ENCODE measurements at places on chromosomes 7 and 10.
A peak's percentile ranks its signal among the peaks of the same experiment; 100 is the strongest.

DNA sequence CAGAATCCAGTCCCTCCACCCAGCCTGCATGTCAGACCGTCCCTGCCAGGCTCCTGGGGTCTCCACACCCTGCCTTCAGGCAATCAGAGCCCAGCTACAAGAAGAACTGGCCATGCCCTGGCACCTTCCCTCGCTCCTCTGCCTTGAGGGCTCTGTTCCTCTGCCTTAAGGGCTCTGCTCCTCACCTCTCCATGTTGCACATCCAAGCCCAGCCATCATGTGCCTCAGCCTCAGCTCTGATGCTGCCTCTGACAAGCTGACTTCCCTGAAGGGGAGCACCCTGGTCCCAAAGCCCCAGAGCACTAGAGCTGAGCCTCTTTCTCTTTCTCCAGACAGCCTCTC lies 50.3 kb upstream of the ANTXRL start:
- no peak for DNase-seq

DNA sequence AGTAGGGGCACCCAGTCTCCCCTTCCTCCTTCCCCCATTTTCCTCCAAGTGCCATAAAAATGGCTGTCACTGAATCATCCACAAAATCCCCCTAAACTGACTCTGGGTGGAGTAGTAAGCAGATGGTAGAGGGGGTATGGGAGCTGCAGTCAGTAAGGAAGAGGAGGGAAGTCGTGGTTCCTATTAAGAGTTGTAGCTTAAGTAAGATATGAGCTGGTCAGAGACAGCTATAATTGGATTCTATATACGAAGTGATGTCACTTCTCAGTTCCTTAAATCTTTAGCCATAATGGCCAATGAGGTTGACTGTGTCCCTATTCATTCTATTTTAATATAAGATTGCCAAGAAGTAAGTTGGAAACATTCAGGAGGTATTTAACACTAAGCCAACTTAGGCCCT lies 131.7 kb downstream of the SLC16A9 start:
- DNase-seq = no peak

DNA sequence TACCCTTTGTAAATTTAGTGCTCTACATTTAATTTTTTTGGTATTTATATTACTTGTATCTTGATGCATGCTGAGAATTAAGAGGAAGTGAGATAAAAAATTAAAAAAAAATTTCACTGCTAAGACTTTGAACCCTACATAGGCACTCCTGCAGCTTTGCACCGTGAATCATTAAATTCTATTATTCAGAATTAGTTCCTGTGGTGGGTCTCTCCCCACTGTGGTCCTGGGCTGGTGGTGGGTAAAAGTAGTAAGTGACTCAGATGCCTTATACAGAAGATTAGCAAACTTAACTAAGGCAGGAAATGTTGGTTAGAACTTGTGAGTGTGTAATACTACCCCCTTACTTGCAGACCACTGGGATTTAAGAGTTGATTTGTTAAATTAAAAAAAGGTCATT lies 72.6 kb downstream of the AP3M1 start:
- DNase-seq = no peak

GRCh38 chr10:130333185-130333584 lies 197.0 kb downstream of the GLRX3 start:
- no peak for DNase-seq

- no peak for DNase-seq
Measured at GRCh38 chr7:85287106-85287825, 100.4 kb upstream of the SEMA3D start.

GRCh38 chr7:23863209-23863787 lies 153.3 kb downstream of the STK31 start:
- DNase-seq = peak; percentile 13

GRCh38 chr10:128865436-128866195 lies 601.4 kb upstream of the MGMT start:
- peak; percentile 42 for DNase-seq

DNA sequence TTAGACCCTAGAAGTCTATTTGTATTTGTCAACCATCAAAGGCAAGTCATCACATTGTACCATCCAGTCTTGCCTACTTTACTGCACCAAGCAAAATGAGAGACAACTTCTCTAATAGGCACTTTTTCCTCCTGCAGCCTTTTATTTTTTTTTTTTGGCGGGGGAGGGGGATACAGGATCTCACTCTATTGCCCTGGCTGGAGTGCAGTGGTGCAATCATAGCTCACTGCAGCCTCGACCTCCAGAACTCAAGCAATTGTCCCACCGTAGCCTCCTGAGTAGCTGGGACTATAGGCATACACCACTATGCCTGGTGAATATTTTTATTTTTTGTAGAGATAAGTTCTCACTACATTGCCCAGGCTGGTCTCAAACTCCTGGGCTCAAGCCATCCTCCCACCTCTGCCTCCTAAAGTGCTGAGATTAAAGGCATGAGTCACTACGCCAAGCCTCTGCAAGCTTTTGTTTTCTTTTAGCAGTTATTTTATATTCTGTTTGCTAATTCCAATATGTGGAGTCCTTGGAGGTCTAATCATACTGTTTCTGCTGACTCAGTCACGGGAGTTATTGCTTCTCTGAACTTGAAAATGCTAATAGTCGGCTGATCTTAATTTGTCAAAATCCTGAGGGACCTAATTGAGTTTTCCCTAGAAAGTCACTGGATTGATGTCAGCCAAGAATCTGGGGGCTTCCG lies 14.2 kb downstream of the KPNA7 start:
- no peak for DNase-seq

GRCh38 chr10:101720606-101721230 lies 25.7 kb upstream of the FBXW4 start:
- no peak for DNase-seq

DNA sequence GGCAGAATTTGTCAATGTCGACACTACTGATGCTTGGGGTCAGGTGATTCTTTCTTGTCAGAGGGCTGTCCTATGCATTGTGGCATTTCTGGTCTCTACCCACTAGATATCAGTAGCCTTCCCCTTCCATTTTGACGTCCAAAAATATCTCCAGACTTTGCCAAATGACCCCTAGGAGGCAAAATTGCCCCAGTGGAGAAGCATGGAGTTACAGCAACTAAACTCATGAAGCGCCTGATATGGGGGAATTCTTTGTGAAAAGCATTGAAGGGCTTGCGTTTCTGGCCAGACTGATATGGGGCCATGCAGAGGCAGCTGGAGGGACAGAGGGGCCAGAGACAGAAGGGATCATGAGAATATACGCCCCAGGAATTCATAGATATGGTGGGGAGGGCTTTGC lies 43.6 kb downstream of the ADRB1 start:
- DNase-seq = no peak

DNA sequence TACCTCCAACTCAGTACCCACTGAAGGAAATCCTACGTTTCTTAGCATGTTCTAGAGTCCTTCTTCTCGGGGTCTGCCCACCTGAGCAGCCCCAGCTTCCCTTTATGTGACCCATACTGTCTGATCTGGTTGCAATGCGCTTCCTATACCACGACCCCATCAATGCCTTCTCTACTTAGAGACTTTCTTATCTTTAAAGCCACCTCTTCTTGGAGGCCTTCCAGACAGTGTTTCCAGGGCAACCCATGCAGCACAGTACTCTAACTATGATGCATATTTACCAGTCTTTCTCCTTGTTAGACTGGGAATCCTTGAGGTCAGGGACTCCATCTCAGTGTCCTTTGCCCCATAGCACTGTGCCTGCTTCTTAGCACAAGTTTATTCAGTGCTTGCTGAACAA lies 54.5 kb upstream of the SLF2 start:
- no peak for DNase-seq

DNA sequence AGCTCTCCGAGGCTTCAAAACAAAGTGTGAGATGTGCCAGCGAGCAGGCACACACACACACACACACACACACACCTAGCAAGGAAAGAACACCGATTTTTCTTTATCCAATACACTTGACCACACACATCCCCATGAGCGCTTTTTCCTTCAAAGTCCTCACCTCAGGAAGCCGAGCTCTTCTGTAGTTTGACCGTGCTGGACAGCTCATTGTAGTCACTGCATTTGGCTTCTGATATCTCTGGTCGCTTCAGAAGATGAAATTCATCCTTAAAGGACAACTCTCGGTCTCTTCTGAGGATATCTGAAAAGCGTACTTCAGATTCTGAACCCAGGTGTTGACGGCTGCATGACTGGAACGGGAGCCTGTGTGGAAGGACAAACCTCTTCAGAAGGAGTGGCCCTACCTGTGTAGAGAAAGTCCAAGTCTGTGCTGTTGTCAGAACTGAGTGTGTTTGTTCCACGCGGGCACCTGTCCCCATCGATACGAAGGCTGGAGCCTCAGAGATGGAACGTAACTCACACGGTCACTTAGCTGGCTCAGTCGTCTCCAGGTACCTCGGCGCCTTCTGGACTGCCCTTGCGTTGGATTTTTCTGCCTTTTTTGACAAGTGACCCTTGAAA lies 28.1 kb upstream of the SHH start:
- DNase-seq = no peak

- DNase-seq = no peak
Measured at GRCh38 chr10:48511066-48511874, 93.6 kb downstream of the ARHGAP22 start.

GRCh38 chr10:71527135-71527534 lies 130.4 kb downstream of the CDH23 start:
- DNase-seq = peak; percentile 89

DNA sequence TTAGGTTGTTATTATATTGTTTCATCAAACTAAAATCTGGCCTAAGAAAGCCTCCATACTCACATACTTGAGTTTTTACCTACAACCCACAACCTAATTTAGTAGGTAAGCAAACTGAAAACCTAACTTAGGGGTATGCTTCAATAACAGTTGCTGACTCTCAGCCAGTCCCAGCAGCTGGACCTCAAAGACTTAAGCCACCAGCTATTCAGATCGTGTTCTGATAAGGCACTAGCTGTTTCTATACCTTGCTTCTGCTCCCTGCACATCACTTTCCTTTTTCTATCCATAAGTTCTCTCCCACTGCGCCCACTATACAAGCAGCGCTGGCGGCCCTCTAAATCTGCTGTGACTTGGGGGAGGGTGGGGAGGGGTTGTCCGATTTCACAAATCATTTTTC lies 42.3 kb downstream of the SUGCT start:
- DNase-seq = no peak

DNA sequence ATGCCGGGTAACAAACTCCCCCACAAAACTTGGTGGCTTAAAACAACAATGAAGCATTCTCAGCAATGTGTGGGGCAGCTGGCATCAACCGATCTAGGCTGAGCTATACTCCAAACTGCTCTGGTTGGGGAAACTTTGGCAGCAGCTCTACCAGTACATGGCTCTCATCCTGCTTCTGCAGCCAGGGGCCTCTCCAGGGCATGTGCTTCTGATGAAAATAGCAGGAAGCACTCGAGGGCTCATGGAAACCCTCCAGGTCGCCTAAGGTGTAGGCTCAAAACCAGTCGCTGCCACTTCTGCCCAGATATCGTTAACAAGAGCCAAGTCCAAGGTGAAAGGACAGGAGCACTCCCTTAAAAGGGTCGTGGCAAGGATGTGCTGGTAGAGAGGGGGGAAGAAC lies 134.1 kb downstream of the TEX36 start:
- DNase-seq = no peak

DNA sequence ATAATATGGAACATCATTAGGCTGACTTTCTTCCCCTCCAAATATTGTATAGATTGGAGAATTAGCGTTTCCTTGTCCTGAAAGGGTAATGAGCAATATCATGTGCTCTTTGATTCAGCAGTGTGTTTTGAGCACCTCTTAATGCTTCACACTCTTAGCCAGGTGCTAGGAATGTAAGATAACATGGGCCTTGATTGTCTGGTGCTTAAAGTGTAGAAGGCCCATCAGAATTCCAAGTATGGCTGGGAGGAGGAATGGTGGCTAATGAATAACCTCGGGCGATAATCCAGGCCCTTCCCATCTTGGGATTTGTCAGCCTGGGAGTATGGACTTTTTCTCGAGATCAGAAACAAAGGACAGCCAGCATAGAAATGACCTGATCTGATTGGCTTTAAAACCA lies 8.6 kb downstream of the TSPAN13 start:
- no peak for DNase-seq

GRCh38 chr10:116286626-116287200 lies 13.7 kb upstream of the GFRA1 start:
- no peak for DNase-seq

DNA sequence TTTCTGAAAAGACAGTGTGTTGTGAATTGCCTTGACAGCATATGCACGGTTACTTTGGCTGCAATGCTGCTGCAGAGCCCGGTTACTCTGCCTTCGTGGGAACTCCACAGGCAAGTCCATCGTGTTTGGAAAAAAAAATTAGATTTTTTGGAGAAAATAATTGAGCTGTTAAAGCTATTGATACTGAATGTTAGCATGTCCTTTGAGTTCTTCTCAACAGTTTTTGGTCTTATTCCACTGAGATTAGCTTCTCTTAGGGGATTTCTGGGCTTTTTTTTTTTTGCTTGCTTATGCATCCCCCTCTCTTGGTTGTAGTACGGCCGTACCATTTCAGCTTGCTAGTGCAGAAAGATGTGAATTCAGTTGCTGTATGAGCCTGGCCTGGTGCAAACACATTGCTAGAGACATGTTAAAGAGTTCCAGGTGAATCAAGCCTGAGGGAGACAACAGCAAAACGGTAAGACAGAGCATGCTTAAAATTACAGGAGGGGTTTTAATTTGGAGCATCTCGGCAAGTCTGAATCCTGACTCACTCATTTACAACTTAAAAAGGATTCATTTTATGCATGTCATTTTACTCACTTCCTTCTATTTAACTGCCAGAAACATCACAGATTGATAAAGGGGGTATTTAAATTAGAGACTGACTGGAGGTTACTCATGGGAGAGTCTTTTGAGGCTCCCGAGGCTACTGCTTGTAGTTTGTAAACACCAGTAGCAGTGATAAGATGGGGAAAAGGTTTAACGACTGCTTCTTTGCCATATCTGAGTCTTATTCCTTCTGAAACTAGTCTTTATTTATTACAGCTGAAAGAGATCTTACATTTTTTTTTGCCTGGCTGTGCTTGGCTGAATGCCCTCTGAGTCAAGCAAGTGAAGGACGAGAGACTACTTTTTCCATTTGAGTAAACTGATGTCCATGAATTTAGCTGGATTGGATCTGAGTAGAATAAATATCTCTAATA lies 113.7 kb downstream of the CDK14 start:
- peak; percentile 82 for DNase-seq

- no peak for DNase-seq
Measured at GRCh38 chr10:126854726-126855495, 50.3 kb upstream of the DOCK1 start.

GRCh38 chr10:2476812-2477553 lies 590.4 kb upstream of the PFKP start:
- peak; percentile 68 for DNase-seq

DNA sequence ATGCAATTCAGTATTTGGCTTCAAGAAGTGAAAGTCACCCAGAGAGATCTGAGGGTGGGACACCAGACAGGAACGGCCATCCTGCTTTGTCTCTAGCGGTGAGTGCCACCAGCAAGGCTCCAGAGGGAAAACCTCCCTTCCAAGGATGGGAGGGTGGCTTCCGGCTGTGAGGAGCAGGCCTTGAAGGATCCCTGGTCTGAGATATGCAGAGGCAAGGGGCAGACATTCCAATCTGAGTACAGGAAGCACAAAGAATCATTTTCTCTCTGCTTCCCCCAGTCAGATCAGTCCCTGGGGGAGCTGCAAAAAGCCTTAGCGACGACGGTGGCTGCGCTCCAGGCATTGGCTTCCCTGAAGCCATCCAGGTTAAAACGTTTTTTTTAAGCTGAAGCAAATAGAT lies 167.4 kb downstream of the TEX36 start:
- no peak for DNase-seq

- peak; percentile 21 for DNase-seq
Measured at GRCh38 chr7:117273814-117274225, 49.0 kb downstream of the WNT2 start.

GRCh38 chr7:98727146-98727709 lies 110.1 kb downstream of the NPTX2 start:
- DNase-seq = no peak

GRCh38 chr7:134875867-134876266 lies 96.4 kb downstream of the CALD1 start:
- DNase-seq = no peak

GRCh38 chr7:47552621-47553020 lies 29.3 kb downstream of the TNS3 start:
- DNase-seq = no peak
